ENCODE measurements at places on chromosomes 13 and 19. TPM values are rescaled to one million over a fixed set of nuclear protein-coding genes. Genes with fewer than 3 reads are reported as not detected.

Gene PPM1N
- total RNA-seq, result 1.8 TPM

Gene SIGLEC9
- total RNA-seq, result 24.8 TPM

Gene GRIK5
- total RNA-seq, result 0.41 TPM

Gene LAIR2
- 0.95 TPM for total RNA-seq

Gene MAMSTR
- total RNA-seq, result 1.5 TPM

Gene SERPINE3
- not detected for total RNA-seq

Gene ZNF560
- total RNA-seq, result 0.83 TPM

Gene CERS1
- total RNA-seq, result not detected

Gene LIM2
- not detected for total RNA-seq

Gene KIR2DL3
- total RNA-seq, result 0.38 TPM

Gene PLVAP
- 25.9 TPM for total RNA-seq

Gene ZNF667
- total RNA-seq, result 1.4 TPM

Gene MEX3D
- 18.5 TPM for total RNA-seq

Gene KLK14
- total RNA-seq, result 0.89 TPM

Gene ACTMAP
- 17.6 TPM for total RNA-seq

Gene DACT3
- 4.9 TPM for total RNA-seq

Gene LILRB4
- 43.7 TPM for total RNA-seq

Gene LHB
- total RNA-seq, result not detected

Gene ZNF558
- 23.1 TPM for total RNA-seq

Gene CEACAM1
- total RNA-seq, result 13.8 TPM

Gene GSX1
- not detected for total RNA-seq

Gene MEF2B
- total RNA-seq, result 2.7 TPM

Gene ZNF607
- 6.7 TPM for total RNA-seq

Gene ZNF723
- total RNA-seq, result not detected

Gene CDX2
- total RNA-seq, result not detected

Gene NLRP5
- not detected for total RNA-seq

Gene LGI4
- 6.3 TPM for total RNA-seq

Gene KLF2
- total RNA-seq, result 137 TPM

Gene TNFRSF19
- total RNA-seq, result 21.1 TPM

Gene SKA3
- 1.4 TPM for total RNA-seq

Gene TEX101
- total RNA-seq, result not detected

Gene ERICH6B
- total RNA-seq, result not detected

Gene DZIP1
- total RNA-seq, result 9.0 TPM

Gene CILP2
- total RNA-seq, result 0.12 TPM

Gene SH2D3A
- total RNA-seq, result 21.2 TPM

Gene UHRF1
- 1.3 TPM for total RNA-seq

Gene DCT
- total RNA-seq, result 0.18 TPM

Gene EIF3K
- 229 TPM for total RNA-seq

Gene DOCK9
- 153 TPM for total RNA-seq

Gene SPC24
- 1.8 TPM for total RNA-seq

Gene ZNF439
- total RNA-seq, result 11.2 TPM

Gene ERICH4
- total RNA-seq, result not detected

Gene KLHL1
- total RNA-seq, result not detected

Gene CLEC4M
- 5.8 TPM for total RNA-seq
